ENCODE measurements at places on chromosomes 11 and 22.

- DNase-seq = no peak
Observed at GRCh38 chr11:72038491-72038890, 39.8 kb downstream of the IL18BP start.

- no peak for DNase-seq
Observed at GRCh38 chr11:117945047-117945810, 16.0 kb upstream of the TMPRSS13 start.

DNA sequence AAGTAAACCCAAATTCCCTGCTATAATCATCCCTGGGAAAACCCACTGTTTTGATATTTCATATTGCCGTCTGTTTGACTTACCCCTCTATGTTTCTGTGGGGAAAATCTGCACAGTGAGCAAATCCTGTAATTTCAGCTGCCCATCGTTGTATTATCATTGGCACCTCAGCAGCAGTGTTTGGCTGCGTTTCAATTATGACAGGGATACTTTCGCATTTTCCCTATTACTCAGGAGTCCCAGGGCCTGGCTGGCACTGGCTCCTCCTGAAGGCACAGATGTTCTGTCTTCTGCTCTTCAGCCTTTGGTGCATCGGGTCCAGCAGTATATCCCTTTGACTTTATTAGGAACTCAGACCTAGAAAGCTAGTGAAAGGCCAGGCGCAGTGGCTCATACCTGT lies 12.2 kb upstream of the MMP12 start:
- no peak for DNase-seq

DNA sequence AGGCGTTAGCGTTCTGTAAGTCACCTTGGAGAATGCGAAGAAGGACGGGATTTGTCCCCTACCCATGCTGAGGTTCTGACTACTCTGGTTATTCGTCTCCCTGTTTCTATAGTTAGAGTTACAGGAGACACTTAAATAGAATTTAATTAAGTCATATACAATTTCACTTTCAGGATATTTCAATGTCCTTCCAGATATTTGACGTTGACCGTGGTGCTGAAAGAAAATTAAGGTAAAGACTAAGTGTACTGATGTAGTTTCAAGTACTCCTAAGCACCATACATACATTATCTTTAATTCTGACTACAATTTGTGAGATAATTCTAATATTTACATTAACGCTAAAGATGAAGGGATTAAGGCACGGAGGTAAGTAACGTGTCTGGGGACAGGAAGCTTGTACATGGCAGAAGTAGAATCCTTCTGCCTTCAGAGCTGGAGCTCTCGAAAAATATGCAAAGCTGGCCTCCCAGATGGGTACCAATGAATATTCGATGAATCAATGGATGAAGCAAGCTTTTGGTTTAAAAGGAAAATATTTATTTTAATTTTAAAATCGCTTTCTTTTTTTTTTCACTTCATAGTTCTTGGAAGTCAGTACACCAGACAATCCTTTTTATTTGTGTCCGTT lies 539 bp upstream of the SLC36A4 start:
- no peak for DNase-seq

DNA sequence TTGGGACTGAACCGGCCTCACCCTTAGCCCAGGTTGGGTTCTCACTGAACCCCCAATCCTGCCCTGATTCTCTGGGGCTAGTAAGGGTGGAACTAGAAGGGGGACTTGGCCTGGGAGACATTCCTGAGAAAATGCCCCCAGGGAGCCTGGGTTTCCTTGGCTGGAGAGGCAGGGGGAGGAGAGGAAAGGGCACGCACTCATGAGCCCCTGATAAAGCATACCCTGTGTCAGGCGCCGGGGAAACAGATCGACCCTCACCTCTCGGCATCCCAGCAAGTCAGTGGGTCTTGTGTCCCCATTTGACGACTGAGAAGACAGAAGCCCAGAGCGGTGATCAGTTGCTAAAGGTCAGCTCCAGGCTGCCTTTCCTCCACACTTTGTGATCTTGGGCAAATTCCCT lies 47.7 kb upstream of the RTL6 start:
- no peak for DNase-seq

DNA sequence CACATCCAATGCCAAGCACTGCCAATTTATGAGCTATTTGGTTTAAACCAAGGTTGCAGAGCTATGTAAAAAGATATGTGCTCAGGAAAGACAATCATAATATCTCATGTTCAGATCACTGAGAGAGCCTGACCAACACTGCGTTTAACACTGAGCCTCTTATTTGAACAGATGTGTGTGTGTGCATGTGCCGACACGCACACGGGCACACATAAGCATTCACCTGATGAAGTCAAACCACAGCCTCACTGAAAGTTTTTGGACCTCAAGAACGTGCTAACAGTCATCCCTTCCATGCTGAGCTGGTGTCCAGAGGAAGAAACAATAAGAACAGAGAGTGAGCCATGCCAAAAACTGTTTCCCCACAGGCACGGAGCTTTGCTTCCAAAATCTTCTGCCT lies 23.4 kb downstream of the HPS4 start:
- DNase-seq = no peak

DNA sequence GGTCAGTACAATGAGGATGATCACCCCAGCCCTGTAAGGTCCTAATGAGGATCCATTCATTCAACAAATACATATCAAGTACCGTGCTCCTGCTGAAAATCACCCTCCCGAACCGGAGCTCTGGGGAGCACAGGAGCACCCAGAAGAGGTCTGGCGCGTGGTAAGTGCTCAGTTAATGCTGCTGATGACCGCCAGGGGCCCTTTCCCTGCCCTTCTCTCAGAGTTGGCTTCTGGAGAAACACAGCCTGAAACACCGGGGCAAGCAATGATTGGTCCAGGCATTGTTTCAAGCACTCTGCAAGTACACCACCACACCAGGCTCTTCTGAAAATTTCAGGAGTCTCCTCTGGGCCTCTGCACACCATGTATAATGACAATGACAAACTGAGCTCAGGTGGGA lies 3.8 kb upstream of the CCDC86 start:
- DNase-seq = no peak

DNA sequence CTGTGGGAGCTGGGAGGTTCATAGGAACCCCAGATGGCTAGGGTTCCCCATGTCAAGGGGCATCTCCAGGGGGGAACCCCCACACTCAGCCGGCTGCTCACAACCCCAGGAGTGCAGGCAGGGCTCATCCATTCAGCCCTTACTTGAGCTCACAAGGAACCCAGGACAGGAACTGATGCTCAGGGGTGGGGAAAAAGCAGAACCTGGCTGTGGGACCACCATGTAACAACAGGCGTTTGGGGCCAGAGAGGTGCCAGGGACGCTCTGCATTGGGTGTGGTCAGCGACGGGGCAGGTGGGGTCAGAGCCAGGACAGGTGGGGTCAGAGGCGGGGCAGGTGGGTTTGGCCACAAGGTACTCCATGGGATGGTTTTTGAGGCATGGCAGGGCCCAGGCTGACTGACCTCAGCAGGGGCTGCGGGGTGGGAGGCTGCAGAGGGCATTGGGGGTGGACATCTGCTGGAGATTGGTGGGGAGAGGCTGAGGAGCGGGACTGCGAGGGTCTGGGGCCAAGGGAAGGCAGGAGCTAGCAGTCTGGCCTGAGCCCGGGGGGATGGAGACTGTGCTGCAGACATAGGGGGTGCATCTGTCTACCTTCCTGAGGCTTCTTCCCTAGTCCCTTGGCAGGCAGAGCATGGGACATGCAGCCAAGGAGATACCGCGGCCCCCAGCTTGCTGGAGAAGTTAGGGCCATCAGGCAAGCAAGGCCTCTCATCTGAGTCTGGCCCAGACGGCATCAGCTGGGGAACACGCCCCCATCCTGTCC lies 34.0 kb upstream of the CARS1 start:
- no peak for DNase-seq

GRCh38 chr11:106524436-106524835 lies 447.0 kb downstream of the AASDHPPT start:
- DNase-seq = no peak

DNA sequence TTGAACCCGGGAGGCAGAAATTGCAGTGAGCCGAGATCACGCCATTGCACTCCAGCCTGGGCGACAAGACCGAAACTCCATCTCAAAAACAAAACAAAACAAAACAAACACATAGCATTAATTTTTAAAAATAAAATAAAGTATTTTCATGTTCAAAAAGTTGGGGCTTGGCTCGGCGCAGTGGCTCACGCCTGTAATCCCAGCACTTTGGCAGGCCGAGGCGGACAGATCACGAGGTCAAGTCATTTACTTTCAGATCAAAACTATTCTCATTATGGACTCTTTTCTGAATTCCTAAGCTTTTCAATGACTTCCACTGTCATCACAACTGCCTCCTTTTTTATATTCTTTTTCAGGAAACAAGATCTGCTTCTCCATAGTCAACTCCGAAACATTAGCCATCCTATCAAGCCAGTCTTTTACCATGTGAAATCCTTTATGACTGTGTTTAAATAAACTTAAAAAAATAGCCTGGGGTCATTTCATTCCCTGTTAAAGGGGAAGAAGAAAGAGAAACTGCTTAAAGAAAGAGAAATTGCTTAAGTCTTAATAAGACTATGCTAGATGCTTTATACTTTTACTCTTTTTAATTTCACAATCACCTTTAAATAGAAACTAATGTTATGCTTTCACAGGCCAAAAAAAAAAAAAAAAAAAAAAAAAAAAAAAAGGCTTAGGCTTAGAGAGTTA lies 13.1 kb upstream of the CHRNA10 start:
- no peak for DNase-seq

- DNase-seq = no peak
Observed at GRCh38 chr22:21861851-21862250, 5.6 kb downstream of the MAPK1 start.

GRCh38 chr11:60193687-60194433 lies 11.0 kb upstream of the MS4A6A start:
- no peak for DNase-seq

DNA sequence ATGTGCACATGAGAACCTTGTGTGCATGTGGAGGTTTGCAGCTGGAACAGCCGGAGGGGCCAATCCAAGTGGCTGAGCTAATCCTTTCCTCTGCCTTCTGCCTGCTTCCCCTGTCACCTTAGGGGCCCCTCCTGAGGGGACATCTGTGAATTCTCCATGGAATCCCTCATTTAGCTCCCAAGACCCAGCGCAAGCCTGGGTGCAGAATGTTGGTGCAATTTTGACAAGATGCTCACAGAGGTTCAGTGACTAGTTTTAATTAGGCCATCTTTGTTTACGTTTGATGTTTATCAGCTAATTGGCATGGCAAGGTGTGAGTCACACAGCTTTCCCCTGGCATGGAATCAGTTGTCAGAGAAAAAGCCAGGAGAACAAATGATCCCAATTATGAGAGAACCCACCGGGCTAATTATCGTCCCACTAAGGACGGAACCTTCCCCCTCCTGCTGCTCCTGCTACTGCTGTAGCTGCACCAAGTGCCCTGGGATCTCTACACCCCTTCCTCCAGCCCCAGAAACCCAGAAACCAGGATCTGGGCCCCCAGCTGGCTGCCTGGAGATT lies 63.6 kb upstream of the PAX6 start:
- no peak for DNase-seq

DNA sequence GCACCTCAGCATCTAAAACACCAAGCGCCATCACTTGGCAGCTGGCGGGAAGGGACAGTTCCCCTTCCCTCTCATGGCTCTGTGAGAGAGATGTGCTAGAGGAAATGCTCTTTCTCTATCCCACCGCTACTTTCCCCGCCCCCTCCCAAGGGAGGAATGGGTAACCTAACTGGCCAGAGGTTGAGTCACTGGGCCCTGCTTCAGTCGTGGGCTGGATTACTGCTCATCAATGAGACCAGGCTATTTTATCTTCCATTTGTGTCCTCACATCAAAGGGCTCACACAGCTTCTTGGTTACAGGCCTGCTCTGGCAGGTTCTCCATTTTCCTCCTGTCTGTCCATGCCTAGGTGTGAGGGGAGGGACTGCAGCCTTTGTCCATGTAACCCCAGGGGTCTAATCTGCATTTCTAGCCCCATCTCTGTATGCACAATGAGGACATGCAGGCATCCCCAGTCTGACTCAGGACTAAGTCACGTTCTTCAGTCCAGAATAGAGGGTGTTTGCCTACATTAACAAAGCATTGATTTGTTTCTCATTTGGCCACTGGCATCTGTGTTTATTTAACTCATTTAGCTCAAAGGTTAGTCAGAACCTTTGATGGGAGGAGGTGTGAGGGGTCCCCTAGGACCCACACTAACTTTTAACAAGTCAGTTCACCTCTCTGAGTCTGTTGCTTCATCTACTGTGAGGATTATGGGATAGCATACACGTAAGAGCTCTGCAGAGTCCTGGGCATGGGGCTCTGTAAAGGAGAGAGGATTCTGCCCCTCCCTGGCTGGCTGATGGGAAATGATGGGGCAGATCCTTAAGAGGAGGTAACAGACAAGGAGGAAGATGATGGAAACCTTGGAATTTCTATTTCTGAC lies 99.1 kb downstream of the XRRA1 start:
- DNase-seq = no peak

GRCh38 chr22:27090611-27091011 lies 433.2 kb downstream of the MIAT start:
- no peak for DNase-seq

GRCh38 chr11:65906602-65907001 lies 6.4 kb upstream of the FOSL1 start:
- DNase-seq = no peak

GRCh38 chr11:134120921-134121526 lies 52.2 kb downstream of the JAM3 start:
- DNase-seq = no peak

DNA sequence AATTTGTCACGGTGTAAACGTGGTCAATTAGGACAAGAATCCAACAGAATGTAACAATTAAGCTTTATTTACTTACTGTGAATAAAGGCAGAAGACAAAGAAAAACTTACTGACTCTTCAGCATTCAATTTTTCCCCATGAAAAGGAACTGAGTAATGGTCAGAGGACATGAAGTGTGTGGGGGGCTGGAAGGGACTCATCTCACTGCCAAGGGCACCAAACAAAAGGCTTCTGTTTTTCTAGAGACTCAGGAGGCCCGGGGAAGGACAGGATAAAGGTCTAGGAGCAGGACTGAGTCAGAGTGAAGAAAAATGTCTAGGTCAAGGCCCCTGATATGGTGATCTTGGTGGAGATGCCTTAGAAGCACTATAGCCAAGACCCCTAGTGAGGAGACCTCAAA lies 564.2 kb upstream of the ANO5 start:
- DNase-seq = no peak

- DNase-seq = no peak
Observed at GRCh38 chr11:29119707-29120618, 896.9 kb downstream of the KCNA4 start.

GRCh38 chr11:106745941-106746340 lies 272.3 kb downstream of the GUCY1A2 start:
- DNase-seq = no peak

GRCh38 chr11:61951484-61952135 lies 1.5 kb downstream of the BEST1 start:
- no peak for DNase-seq

GRCh38 chr11:59560290-59560701 lies 49.0 kb downstream of the OR4D9 start:
- DNase-seq = peak; percentile 62

DNA sequence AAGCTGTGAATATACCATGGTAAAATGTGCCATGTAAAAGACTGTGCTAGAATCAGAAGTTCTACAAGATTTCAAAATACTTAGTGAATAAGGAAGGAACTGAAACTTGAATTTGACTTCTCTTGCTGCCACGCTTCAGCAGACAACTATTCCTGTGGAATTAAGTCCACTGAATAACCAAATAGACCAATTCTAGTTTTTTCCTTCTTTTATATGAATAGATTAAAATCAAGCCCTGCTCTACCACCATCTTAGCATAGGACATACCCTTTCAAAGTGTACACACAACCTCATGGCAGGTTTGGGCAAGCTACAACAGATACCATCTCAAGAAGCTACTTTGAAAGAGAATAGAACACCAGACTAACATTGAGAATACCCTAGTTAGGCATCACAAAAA lies 23.4 kb upstream of the CLNS1A start:
- DNase-seq = no peak
